ENCODE measurements at places on chromosomes 7 and 10.

DNA sequence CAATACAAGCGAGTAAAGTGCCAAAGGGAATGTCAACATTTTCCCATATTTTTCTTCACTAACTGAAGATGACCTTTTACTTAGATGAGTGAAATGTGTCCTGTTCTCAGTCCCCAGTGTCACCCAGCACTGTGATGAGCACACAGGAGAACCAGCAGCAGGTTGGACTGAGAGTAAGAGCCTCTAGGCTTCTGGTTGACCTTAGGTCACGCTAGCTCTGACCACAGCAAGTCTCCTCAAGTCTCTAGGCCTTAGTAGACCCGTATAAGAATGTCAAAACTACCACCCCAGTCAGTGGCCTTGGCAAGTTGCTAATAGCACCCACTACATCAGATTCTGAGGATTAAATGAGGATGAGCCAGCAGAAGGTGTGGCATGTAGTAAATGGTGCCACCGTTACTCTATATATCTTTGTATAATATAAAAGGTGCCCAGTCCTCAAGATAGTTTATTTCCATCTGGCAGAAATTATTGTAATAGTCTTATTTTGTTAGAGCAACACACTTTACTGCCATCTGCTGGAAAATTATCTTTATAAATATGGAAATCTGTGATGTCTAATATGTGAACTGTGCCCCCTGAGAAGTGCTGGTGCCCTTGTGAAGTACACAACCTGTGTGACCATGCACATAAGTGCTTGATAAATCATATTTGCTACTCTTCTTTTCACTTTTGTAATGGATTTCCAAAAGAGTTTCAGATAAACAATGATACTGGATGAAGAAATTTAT, 75.7 kb downstream of the SPAG6 start:
- no peak for DNase-seq

DNA sequence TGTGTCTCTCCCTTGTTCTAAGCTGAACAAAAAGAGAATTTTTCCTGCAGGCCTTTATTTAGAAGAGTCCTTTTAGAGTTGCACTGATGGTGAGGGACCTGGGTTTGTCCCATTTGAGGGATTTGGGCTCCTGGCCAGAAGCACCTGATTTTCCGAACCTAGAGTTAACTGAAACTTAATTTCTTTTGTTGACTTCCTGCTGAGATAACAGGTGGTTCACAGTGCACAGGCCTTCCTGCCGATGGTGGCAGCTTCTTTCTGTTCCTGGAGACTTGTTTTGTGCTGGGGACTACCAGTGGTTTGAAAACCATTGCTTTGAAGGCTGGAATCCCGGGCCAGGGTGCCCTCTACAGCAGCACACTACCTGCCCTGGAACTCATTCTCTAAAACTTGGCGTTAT, 99.2 kb downstream of the SUGCT start:
- no peak for DNase-seq

- DNase-seq, result no peak
These were observed 83.2 kb downstream of the FRMD4A start for GRCh38 chr10:14247377-14248116.

GRCh38 chr7:40965774-40966173, 737.1 kb downstream of the INHBA start:
- no peak for DNase-seq

DNA sequence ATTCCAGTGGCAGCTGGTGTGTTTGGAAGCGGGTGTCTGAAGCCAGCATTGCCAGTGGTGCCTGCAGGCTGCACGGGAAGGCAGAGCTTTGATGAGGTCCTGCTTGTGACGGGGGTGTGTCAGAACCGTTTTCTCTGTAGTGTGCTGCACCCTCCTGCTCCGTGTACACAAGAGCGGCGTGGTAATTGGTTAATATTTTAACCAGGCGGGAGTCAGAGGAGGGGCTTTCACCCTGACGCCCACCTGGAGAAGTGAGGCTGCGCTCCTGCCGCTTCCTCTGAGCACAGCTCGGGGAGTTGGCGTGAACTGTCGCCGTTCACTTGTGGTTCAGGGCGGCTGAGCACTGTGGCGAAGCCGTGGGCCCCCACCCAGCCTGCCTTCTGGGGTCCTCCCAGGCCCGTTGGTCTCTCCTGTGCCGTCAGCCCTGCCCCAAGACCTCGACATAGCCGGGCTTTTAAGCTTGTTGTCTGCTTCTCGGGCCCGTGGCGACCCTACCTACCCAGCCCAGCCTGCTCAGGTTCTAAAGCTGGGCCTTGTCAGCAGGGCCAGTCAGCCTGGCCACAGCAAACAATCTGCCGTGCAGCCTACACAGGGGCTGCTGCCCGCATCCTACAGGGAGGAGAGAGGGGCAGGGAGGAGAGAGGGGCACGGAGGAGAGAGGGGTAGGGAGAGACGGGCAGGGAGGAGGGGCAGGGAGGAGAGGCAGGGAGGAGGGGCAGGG, 11.6 kb downstream of the NKX6-2 start:
- no peak for DNase-seq

GRCh38 chr10:92848441-92849233, at the start of gene EXOC6:
TSS of gene EXOC6 (plus strand) at chr10:92848520. CDS start at chr10:92848534, 14 bp downstream.
- DNase-seq, result peak; percentile 89

- DNase-seq, result no peak
These were observed 26.2 kb downstream of the MINDY4 start for GRCh38 chr7:30797176-30798040.

DNA sequence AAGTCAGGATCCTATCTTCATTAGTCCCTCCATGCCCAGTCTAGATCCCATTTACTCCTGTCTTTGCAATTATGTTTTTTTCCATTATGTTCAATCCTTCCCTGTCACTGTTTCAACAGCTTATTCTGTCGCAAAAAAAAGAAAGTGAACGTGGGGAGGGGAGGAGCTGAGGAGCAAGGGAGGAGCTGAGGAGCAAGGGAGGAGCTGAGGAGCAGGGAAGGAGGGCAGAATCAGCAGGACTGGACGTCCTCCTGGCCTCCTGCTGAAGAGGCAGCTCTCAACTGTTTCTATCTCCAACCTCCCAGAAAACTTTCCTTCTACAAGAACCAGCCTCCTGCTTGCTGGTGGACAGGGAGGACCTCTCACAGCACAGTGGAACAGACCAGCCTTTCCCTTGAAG, 26.0 kb downstream of the LARP4B start:
- DNase-seq, result no peak

DNA sequence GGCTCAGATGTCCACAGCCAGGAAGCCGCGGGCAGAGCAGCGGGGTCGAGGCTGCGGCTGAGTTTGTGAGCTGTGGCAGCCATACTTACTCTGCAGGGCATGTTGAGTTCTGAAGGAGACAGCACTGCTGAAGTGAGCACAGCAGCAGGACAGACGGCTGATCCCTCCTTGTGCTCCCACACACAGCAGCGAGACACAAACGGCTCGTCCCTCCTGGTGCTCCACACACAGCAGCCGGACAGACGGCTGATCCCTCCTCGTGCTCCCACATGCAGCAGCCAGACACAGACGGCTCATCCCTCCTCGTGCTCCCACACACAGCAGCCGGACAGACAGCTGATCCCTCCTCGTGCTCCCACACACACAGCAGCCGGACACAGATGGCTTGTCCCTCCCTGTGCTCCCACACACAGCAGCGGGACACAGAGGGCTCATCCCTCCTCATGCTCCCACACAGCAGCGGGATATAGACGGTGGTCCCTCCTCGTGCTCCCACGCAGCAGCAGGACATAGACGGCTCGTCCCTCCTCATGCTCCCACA, 305.1 kb downstream of the PTPRN2 start:
- DNase-seq, result no peak

- no peak for DNase-seq
These were observed 44.7 kb upstream of the ZMIZ2 start for GRCh38 chr7:44703921-44704320.

DNA sequence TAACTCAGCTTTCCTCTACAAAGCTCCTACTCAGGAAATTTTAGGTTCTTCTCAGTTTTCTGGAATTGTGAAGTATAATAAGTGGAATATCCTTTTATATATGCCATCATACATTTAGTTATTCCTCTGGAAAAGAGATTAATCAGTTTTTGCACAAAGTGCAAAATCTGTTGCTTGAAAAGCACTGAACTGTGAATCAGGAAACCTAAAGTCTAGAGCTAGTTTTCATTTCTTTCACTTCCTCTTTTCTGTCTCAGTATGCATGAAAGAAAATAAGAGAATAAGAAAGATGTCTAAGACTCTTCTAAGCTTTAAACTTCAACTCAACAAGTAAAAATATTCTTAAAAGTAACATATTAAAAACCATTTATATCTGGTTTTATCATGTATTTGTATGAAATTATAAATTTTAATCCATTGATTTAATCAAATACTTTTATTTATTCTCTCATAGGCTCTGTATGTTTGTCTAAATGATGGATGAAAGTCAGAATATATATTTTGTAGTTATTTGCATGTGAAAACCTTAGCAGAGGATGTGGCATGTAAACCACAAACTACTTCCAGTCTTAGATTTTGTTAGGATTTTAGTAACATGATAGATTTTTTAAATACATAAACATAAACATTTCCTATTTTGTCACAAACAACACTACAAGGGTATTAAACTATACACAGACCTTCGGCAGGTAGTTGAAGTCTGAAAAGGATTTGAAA, 1073.0 kb downstream of the XPNPEP1 start:
- DNase-seq, result no peak

GRCh38 chr10:122495406-122496340, 34.3 kb downstream of the HTRA1 start:
- no peak for DNase-seq

- no peak for DNase-seq
These were observed 17.1 kb downstream of the IQCE start for GRCh38 chr7:2575733-2576340.
